Right forelimb (tissue), 1 donor: ENCODE measurements at places on chromosomes 2 and 18.

- DNase-seq: peak; percentile 86
Observed at GRCh38 chr18:55405893-55406406, 182.0 kb downstream of the TCF4 start.

GRCh38 chr2:20207051-20207450 lies 17.9 kb downstream of the SDC1 start:
- no peak for DNase-seq

DNA sequence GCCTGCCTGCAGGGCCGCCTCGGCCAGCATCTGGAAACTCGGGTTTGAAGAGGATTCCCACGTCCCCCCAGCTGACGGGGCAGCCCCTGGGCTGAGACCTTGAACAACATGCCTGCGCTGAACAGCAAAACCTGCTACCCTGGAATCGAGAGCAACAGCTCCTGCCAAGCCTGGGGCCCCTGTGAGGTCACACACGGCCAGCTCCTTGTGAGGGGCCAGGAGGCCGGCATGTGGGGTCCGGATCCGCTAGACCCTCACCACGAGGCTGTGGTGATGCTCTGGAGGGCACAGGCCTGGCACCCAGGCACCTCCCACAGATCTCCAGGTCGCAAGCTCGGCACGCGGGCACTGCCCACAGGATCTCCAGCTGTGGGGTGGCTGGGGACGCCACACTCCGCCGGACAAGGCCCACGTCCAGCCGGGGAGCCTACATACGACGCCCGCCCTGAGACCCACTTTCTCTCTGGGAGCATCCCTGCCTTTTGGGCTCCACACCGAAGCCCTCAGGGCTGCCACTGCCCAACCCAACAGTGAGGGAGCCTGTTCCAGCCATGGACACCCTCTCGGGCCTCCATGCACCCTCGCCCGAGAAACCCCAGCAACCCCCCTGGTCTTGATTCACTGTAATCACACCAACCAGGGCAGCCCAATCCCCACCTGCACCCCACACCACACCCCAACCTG lies 34.1 kb downstream of the SLC66A2 start:
- no peak for DNase-seq

DNA sequence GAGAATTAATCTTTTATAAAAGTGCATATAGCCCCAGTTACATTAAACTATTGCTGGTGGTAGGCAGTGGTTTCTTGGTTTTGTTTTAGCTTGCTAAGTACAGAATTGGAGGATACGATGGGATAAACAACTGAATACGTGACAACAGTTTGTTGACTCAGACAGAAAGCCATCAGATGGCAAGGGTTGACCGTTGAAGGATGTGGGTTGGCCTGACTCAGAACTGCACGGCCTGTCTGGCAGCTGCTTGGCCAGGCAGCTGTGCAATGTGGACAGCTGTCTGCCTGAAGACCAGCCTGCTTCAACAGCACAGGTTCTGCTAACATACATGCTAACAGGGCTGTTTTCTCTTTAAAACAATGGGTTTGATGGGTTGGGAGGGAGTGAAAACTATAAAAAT lies 46.6 kb downstream of the PRKRA start:
- DNase-seq: peak; percentile 58

GRCh38 chr2:74007711-74008110 lies 23.0 kb downstream of the TET3 start:
- no peak for DNase-seq

DNA sequence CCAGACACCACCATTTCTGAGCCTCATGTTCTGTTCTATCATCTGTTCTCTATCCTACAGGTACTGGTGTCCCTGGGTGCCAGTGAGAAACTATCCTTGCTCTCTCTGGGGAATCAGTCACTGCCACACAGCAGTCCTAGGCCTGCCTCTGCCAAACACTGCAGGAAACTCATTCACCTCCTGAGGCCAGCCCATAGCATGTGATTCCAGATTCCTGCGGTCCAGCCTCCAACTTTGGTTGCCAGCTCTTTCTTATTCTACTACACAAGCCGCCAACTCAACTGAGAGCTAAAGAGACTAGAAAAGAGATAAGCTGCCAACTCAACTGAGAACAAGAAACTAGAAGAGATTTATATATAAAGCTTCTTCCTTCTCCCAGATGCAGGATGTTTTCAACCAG lies 8.8 kb upstream of the TTLL4 start:
- DNase-seq: no peak

GRCh38 chr2:230697676-230698075 lies 15.0 kb upstream of the CAB39 start:
- DNase-seq: no peak

DNA sequence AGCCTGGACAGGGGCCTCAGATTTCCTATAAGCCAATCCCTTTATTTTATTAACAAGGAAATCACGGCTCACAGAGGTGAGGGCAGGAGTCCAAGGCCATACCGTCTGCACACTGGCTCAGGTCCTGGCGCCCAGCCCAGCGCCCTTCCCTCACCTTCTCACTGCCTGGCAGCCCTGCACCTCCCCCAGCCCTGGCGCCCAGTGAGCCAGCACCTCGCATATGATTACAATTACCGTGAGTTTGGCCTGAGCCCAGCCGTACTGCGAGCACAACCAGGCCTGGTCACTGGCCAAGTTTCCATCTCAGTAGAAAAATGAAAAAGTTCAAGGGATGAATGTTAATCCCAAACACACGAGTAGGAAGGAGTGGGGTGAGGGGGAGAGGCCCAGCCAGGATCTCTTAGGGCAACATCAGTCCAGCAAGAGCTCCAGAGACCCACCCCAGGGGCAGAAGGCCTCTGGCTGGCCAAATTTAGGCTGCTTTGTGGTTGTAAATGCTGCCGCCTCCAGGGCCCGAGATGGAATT lies 68.4 kb downstream of the MCFD2 start:
- peak; percentile 92 for DNase-seq

GRCh38 chr18:12652861-12653401 lies 5.0 kb downstream of the SPIRE1 start:
- DNase-seq: no peak

- no peak for DNase-seq
Observed at GRCh38 chr2:230984393-230985220, 11.3 kb upstream of the SPATA3 start.

- DNase-seq: no peak
Observed at GRCh38 chr2:215020283-215020682, 118.1 kb downstream of the ABCA12 start.

- DNase-seq: no peak
Observed at GRCh38 chr2:28567061-28567471, 71.2 kb downstream of the PLB1 start.

GRCh38 chr2:72415241-72415661 lies 267.6 kb upstream of the CYP26B1 start:
- DNase-seq: no peak

DNA sequence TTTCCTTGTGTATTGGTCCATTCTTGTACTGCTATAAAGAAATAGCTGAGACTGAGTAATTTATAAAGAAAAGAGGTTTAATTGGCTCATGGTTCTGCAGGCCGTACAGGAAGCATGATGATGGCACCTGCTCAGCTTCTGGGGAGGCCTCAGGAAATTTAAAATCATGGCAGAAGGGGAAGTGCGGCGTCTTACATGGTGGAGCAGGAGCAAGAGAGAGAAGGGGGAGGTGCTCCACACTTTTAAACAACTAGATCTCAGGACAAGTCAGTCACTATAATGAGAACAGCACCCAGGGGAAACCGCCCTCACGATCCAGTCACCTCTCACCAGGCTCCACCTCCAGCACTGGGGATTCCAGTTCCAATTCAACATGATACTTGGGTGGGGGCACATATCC lies 54.3 kb downstream of the MSH2 start:
- no peak for DNase-seq

DNA sequence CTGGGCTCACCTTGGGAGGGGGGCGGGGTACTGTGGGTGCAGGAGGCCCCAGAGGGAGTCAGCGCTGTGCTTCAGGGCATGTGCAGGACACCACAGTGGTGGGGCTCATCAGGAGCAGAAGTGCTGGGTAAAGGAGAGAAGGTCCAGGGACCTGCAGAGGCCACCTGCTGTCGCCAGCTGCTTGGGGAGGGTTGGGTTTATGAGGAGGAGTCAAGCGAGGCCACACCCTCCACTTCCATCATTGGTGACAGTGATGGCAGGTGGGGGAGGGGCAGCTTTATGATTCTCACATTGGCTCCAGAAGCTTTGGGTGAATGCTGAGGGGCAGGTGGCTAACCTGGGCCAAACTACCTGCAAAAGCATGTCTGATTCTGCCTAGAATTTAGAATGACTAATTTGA lies 392.6 kb downstream of the HRH4 start:
- no peak for DNase-seq

DNA sequence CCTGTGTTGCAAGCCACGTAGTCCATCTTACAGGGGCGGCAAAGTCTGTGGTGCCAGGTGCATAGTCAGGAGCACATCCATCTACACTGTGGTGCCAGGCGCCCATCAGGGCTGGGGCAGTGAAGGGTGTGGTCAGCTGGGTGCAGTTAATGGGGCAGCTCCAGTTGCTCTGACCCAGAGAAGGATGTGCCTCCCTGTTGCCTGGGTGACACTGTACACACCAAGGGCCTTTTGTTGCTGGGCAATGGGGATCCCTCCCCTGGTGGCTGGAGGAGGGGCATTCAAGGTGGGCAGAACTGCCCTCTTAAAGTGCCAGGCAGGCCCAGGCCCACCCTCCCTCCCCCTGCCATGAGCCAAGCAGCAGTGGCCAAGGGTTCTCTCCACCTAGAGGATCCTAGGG lies 28.3 kb upstream of the IMP4 start:
- no peak for DNase-seq

DNA sequence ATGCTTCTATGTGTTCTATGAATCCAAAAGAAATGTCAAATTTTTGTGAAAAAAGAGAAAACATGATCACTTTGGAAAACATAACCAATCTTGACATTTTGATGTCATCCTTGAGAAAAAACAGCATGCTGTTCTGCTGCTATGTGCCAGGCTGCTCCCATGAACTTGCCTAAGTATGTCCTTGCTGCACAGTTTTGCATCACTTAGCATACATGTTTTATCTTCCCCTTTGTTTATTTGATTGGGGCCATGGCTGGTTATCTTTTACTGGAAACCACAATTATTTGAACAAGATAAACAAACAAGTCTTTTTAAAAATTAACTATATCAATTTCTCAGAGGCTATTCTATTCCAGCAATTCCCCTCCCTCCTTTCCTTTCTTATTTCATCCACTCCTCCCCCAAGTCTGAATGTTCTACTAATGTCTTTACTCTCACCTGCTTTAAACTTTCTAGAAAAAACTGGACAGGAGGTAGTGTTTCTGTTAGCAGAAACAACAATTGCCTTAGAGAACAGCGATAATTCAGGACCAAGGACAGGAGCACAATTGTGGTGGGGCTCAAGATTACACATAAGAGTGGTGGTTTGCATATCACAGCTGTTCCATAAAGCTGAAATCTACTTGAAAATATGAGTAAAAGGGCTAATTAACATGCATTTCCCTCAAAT lies 6.7 kb downstream of the AOX1 start:
- no peak for DNase-seq

GRCh38 chr2:108594132-108594981 lies 60.1 kb downstream of the LIMS1 start:
- DNase-seq: no peak

GRCh38 chr2:124953921-124954320 lies 928.8 kb downstream of the CNTNAP5 start:
- DNase-seq: no peak

- DNase-seq: no peak
Observed at GRCh38 chr2:29377788-29378187, 262.6 kb downstream of the CLIP4 start.

- DNase-seq: no peak
Observed at GRCh38 chr2:128573116-128573515, 254.4 kb upstream of the HS6ST1 start.

GRCh38 chr2:212592695-212593094 lies 54.1 kb upstream of the ERBB4 start:
- DNase-seq: no peak

- no peak for DNase-seq
Observed at GRCh38 chr2:98578231-98578630, 30.1 kb downstream of the COA5 start.

GRCh38 chr18:76467371-76468190 lies 27.5 kb downstream of the ZNF516 start:
- no peak for DNase-seq

DNA sequence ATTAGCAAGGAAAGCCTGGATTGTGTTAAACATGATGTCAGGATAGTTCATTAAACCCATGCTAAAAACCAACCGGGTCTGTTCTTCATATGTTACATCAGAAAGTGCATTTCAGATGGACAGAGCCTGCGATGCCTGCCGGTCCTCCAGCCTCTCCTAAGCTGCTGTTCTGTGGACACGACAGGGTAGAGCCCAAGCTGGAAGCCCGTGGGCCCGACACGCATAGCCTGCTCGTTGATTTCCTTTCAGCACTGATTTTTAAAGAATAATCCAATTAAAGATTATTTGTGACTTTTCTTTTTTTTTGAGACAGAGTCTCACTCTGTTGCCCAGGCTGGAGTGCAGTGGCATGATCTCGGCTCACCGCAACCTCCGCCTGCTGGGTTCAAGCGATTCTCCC lies 797 bp downstream of the OR6B3 start:
- no peak for DNase-seq

- no peak for DNase-seq
Observed at GRCh38 chr2:23503682-23504081, 118.7 kb downstream of the KLHL29 start.

DNA sequence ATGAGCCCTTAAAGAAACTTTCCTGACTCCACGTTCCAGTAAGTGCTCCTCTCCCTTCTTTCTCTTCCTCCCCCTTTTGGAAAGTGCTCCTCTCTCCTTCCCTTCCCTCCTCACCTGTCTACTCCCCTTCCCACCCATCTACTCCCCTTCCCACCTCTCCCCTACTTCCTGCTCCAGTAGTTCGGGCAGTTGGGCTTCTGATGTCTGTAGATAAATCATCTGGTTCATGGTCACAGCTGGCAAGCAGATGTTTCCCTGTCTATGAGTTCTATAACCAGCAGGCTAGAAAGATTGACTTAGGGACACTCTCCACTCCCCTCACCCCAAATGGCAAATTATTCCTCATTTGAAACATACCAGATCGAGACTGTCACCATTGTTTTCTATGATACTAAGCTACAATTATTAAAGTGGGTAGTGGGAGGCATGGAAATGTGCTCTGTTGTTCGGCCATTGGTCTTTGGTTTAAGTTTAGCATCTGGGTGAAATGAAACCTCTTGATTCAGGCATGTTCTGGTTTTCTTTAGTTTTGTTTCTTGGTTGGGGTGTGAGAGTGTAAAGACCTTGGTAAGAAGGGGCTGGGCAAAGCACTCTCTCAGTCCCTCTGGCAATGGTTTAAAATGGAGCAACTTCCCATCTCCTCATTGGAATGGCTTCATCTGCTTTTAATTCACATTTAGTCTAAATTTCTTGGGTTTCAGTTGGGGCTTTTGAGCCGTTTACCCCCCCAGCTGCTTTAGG lies 413.2 kb upstream of the SPRED2 start:
- no peak for DNase-seq
